Heart left ventricle (tissue), 16 donors: ENCODE measurements at places on chromosomes 6 and 20. TPM values are rescaled to one million over a fixed set of nuclear protein-coding genes. Genes with fewer than 3 reads are reported as not detected.

The LIN28B gene
- not detected for total RNA-seq

The REV3L gene
- total RNA-seq: 11.0 TPM

The SYCP2 gene
- total RNA-seq: 0.59 TPM

The MICA gene
- 14.1 TPM for total RNA-seq

The SLC52A3 gene
- total RNA-seq: 2.8 TPM

The TPBG gene
- total RNA-seq: 5.4 TPM

DNA sequence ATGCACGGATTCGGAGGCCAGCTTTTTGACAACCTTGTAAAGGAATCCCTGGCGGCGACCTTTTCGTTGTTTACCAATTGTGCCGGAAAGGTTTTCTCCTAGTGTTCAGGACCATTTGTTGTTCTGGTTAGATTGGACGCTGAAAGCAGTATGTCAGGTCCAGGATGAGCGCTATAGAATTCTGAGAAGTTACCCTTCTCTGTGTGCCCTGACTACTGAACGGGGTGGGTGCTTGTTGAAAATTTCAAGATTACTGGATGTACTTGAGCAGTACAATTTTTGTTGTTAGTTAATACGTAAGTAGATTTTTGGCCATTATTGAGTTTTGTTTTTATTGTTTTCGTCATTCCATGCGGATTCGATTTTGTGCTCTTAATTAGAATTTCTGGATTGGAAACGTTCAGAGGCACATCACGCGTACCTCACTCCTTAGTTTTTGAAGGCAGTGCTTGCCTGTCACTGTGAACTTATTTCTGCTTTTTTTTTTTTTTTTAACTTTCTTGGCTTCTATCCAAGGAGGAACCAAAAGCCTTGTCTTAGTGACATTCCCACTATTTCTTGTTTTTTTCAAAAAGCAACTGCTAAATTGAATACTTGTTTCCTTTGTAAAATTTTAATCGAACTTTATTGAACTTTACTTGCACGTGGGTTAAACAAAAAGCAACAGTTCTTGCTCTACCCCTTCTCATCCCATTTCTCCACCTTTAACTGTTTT is 898 bp downstream of the XRN2 start:
- no peaks in the 10 kb centered on the region for H3K27me3 ChIP-seq
- H3K4me3 ChIP-seq: peak overlapping the region; percentile 75
- DNase-seq: no peak
- no peaks in the 10 kb centered on the region for H3K36me3 ChIP-seq
- peak overlapping the region; percentile 91 for H3K27ac ChIP-seq
- H3K4me1 ChIP-seq: peaks cover 17% of the 10 kb centered on the region

DNA sequence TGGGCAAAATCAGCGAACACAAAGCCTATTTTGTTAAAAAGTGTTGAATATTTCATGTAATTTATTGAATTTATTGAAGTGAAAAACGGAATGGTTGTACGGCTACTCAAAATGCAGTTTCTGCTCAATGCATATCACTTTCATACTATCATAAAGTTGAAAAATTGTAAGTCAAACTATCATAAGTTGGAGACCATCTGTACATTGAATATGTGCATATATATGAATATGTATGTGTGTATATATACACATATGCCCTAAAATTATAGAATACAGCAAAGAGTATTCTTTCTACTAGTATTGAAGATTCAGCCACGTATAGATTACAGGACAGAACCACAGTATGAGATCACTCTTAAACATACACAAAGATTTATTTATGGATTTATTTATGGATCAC is 499.0 kb upstream of the SULF2 start:
- DNase-seq: no peak
- no peak overlapping the region for H3K27ac ChIP-seq
- no peaks in the 10 kb centered on the region for H3K27me3 ChIP-seq
- H3K4me1 ChIP-seq: peaks cover 29% of the 10 kb centered on the region

- no peak for DNase-seq
- no peak overlapping the region for H3K27ac ChIP-seq
- H3K4me3 ChIP-seq: no peak overlapping the region
Observed at GRCh38 chr6:22596011-22596410, 26.6 kb downstream of the HDGFL1 start.

DNA sequence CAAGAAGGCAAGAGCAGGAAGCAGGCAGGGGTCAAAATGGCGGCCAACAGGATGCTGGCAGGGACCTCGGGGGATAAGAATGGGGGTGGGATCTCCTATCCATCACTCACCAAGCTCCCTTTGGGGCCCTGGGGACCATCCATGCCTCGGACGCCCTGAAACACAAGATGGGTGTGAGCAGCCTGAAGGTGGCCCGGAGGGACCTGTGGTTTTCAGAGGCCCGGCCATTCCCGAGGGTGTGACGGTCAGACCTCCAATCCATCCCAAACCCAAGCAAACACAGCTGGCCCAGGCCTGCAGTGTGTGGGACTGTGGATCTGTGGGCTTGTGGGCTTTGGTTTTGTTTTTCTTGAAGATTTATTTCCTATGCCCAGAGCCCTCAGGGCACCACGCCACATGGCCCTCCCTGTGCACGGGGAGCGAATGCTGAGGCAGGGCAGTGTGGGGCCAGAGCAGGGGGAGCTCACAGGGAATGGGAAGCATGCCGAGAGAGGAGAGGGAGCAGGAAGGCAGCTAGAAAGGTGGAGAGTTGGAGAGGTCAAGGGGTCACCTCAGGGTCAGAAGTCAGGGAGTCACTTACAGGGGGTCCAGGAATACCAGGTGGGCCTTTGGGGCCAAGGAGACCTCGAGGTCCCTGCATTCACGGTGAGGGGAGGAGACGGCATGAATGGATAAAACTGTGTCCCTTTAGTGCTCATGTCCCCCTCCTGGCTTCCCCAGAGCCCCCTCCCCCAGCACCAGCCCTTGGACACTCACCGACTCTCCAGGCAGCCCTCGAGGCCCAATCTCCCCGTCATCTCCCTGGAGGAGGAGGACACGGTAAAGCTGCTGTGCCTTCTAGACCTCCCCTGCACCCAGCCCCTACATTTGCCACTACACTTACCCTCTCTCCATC is 14.5 kb downstream of the COL11A2 start:
- H3K4me3 ChIP-seq: no peak overlapping the region
- no peak overlapping the region for H3K27ac ChIP-seq
- no peaks in the 10 kb centered on the region for H3K4me1 ChIP-seq
- no peak for DNase-seq
